ENCODE measurements at places on chromosomes 6 and 20.

- no peak for DNase-seq
Measured at GRCh38 chr6:82507112-82507511, 143.5 kb downstream of the TPBG start.

GRCh38 chr6:135117413-135117968 is 62.9 kb upstream of the HBS1L start:
- DNase-seq = no peak

- DNase-seq = no peak
Measured at GRCh38 chr6:40444811-40445210, 142.4 kb downstream of the LRFN2 start.

- no peak for DNase-seq
Measured at GRCh38 chr6:52958546-52959255, 36.4 kb downstream of the GSTA4 start.

GRCh38 chr6:34295721-34296120 is 46.9 kb upstream of the SMIM29 start:
- DNase-seq = no peak

Measured in stimulated activated CD8-positive, alpha-beta memory T cell treated with anti-CD3 and anti-CD28 coated beads, Interleukin-4, amount 100 ng/mL, for 4 hours (primary cell).